ENCODE measurements at places on chromosomes 3 and 15. TPM values are rescaled to one million over a fixed set of nuclear protein-coding genes. Genes with fewer than 3 reads are reported as not detected.

KCNMB2 gene
- total RNA-seq, result 0.29 TPM

ANKRD63 gene
- 0.52 TPM for total RNA-seq

IL17RB gene
- total RNA-seq, result 2.8 TPM

MCCC1 gene
- 33.1 TPM for total RNA-seq

GABRG3 gene
- total RNA-seq, result not detected

SLC51A gene
- 0.48 TPM for total RNA-seq

ECE2 gene
- total RNA-seq, result not detected

AGBL1 gene
- total RNA-seq, result 0.07 TPM

SLC15A2 gene
- 2.3 TPM for total RNA-seq

CCRL2 gene
- 0.88 TPM for total RNA-seq

SPINT1 gene
- 2.3 TPM for total RNA-seq

DNA sequence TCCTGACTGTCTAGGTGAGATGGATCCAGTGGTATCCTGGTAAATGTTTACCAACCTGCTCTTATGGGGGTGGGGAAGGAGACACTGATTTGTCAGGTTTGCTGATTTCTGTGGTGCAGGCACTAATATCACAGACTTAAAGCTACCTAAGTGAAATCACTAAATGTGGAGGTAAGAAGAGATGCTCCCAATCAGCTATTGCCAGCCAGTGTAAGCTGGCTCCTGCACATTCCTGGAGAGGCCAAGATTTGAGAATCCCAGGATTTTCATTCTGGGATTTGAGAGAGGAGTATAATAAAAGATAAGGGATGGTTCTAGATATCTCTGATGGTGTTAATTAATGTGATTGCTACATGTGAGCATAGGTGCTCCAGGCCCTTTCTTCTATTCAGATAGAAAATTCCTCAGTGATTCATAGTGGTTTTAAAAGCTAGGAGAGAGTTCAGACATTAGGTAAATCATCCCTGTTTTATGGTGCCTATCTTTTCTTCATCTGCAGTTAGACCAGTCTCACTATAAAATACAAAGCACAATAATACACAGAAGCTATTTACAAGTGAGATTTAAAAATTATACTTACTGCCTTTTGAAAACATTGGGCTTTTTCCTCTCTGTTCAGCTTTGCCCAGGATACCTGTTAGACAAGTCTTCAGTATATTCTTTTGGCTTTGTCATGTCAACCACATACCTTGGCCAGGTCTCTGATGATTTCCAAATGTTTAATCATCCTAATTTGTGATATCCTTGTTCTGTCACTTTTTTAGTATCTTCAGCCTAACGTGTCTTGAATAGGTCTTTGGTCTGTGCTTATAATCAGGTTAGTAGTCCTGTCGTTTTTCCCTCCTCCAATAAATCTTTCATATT, 90.9 kb downstream of the MBNL1 start:
- DNase-seq, result no peak

DNA sequence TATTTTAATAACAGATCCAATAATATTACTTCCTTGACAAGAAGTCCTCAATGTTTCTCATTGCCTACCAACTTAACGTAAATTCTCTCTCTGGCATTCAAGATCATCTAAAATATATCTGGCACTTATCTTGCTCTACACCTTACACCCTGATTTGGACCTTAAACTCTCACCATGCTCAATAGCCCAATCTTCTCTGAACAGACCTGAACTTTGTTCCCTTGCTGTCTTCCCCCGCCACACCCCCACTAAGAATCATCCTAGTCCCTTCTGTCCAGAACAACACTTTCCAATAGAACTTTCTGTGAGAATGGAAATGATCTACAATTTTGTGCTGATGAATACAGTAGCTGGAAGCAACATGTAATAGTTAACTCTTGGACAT, 44.9 kb downstream of the P2RY1 start:
- no peak for DNase-seq

GRCh38 chr15:85094685-85095084, 113.0 kb downstream of the PDE8A start:
- no peak for DNase-seq

- no peak for DNase-seq
Measured at GRCh38 chr3:65575376-65575840, 463.3 kb downstream of the MAGI1 start.

DNA sequence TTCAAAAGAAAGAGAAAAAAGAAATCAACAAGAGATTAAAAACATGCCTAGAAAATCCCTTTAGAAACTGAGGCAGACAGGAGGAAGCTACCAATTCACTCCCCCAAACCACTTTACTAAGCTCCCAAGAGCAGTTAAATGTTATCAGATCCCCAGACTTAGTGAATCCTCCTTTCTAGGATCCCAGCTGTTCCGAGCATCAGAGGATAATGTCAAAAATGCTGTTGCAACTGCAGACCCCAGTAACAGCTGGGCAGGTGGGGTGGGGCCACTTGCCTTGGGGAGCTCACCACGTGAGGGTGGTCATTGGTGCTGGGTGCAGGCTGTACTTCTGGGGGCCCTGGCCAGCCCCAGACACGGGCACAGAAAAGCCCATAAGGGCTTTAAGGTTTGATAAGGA, 9.1 kb downstream of the POMGNT2 start:
- DNase-seq, result no peak

DNA sequence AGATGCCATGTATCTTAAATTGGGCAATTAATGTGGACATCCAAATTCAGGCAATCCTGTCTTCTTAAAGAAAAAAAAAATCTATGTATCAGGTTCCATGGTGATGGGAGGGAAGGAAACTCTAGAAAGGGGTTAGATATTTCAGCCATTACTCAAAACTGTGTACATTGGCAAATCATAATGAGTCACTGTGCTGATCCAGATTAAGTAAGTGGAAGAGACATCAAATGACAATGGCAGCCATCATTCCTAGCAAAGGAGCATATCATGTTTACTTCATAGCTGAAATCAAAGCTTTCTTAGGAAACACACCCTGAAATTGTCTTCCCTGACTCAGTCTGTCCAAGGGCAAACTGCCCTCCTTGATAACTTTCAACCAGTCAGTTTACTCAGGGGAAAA, 713.3 kb upstream of the GBE1 start:
- no peak for DNase-seq

DNA sequence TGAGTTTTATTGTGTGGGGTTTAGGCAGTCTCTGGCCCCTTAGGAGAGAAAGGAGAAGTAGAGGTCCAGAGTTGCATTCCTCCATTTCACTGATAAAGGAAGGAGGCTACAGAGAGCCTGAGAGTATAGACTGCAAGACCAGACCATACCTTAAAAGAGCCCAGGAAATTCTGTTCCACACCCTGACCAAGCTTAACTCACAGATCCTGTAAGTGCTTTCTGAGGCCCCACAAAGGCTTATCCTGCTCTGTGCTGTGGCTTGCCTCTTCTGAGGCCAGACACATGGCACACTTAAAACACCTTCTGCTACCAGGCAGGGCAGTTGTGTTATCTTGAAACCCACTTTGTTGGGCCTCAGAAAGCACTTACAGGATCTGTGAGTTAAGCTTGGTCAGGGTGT, 39.2 kb upstream of the LEKR1 start:
- no peak for DNase-seq

DNA sequence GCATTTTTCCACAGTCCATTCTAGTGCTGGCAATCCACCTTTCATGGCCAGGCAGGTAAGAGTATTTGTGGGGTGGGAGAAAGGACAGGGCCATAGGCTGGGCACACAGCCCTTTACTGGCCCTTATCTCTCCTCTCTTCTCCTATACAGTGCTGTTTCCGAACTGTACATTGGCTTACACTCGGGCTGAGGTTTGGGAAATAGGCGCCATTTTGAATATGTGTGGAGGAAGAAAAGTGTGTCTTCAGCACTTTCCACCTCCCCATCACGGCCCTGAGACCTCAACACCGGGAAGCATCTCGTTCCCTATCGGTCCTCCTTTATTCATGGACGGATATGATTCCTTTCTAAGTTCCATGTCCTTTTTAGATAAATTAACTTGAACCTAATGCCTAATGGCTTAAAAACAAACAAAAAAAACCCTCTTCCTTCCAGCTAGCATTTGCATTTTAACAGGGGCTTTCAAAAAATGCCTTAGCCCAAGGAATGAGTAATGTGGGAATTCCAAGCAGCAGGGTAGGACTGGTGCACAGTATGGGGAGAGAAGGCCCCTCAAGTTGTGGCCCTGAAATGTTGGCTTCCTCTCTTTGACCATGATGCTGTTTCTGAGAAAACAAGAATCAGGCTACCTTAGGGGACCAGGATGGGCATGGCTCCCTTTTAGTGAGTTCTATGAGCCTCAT, 24.5 kb downstream of the CD86 start:
- DNase-seq, result no peak

GRCh38 chr3:10816019-10816862, at the start of gene SLC6A11:
Gene SLC6A11, plus strand, starts transcription at chr3:10816228. Its CDS starts 38 bp downstream, at chr3:10816266.
- peak; percentile 18 for DNase-seq

DNA sequence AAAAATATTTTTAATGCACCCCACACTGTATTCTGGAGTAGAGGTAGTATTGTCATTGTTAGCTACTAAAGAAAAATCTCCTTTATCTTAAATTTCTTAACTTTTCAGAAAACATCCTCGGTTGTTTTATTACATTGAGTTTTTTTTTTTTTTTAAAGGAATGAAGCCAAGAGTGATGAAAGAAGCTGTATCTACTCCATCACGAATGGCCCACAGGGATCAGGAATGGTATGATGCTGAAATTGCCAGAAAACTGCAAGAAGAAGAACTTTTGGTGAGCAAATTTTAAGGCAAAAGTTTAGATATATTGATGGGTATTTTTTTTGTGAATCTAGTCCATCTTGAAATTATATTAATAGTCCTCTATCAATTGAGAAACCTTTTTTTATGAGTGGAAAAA, 49.7 kb upstream of the UTS2B start:
- DNase-seq, result no peak

GRCh38 chr3:14861446-14862302, 42.9 kb downstream of the FGD5 start:
- no peak for DNase-seq

- DNase-seq, result no peak
Measured at GRCh38 chr15:93706495-93707292, 524.7 kb upstream of the MCTP2 start.

GRCh38 chr3:57596495-57597126, 533 bp downstream of the ARF4 start:
- peak; percentile 70 for DNase-seq

- no peak for DNase-seq
Measured at GRCh38 chr15:96355568-96356187, 25.2 kb downstream of the NR2F2 start.

GRCh38 chr3:70000563-70001081, 1.1 kb downstream of the SAMMSON start:
- no peak for DNase-seq

- no peak for DNase-seq
Measured at GRCh38 chr3:169841171-169841570, 28.5 kb upstream of the LRRC34 start.

DNA sequence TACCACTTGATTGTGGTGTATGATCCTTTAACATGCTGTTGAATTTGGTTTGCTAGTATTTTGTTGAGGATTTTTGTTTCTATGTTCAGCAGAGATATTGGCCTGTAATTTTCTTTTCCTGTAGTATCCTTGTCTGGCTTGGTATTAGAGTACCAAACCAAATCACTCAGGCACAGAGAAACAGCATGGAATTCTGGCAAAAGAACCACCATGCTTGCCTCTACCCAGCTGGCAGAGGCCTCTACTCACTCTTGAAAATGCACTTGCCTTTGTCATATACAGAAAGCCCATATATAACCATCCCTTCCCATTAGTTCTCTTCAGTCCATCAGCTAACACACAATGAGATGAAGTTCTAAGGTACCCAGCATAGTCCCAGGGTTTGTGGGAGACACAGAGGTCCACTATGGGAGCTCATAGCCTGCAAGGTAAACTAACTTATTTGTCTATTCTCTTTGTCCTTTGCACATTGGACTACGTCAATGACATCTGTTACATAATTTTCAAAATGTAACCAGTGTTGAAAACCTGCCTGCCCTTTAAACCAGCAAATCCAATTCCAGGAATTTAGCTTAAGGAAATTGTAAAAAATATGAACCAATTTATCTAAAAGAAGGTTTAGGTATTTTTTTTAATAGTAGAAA, 82.1 kb upstream of the POMGNT2 start:
- no peak for DNase-seq

- DNase-seq, result no peak
Measured at GRCh38 chr15:99143242-99143641, 38.4 kb downstream of the SYNM start.

- no peak for DNase-seq
Measured at GRCh38 chr3:119413603-119414280, 49.7 kb downstream of the TMEM39A start.

- no peak for DNase-seq
Measured at GRCh38 chr15:63538876-63539275, 34.5 kb downstream of the USP3 start.

DNA sequence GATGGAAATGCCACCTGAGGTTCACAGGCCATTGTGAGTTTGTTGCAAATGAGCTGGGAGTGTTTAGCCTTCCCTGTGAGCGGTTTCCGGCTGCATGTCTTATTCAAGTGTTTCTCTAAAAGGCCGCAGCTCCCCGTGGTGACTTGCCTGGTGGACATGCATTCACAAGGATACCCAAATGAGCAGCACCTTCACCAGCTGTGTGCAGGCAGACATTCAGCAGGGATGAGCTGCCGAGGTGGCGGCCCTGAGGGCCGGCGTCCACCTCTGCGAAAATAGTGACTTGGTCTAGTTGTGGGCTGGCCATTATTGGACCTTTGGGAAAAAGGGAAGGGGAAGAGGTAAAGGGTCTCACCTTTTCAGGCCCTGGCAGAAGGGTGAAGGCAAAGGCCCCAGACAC, 23.4 kb downstream of the SPSB4 start:
- DNase-seq, result no peak

GRCh38 chr15:68620721-68621527, 42.1 kb downstream of the CORO2B start:
- peak; percentile 93 for DNase-seq

Measured in uterus (tissue), 4 donors.